ENCODE measurements at places on chromosomes 2 and 18. TPM values are rescaled to one million over a fixed set of nuclear protein-coding genes. Genes with fewer than 3 reads are reported as not detected.

Gene CLEC4F
- not detected for total RNA-seq

GRCh38 chr2:160510617-160511016, 17.0 kb upstream of the RBMS1 start:
- no peak for DNase-seq

GRCh38 chr2:32825291-32825712, 121.5 kb upstream of the LTBP1 start:
- peak; percentile 13 for DNase-seq

GRCh38 chr2:229249536-229249935, 21.6 kb downstream of the PID1 start:
- no peak for DNase-seq

DNA sequence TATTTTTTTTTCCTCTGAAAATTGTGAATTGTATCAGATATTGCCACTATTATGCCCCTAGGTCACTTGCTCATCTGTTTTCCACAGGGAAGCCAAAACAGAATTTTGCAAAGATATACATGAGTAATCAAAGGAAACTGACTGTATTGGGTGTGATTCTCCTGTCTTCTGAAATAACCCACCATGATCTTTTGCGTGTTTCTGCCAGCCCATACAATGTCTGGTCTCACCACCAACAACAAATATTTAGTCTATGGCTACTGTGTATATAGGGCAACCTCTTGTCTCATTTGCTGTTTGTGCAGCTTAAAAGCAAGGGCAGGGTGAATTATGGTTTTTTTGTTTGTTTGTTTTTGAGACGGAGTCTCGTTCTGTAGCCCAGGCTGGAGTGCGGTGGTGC, 26.5 kb downstream of the EPAS1 start:
- DNase-seq, result no peak

Gene UGT1A3
- total RNA-seq, result not detected

- DNase-seq, result no peak
These were observed 135.2 kb downstream of the RTN4 start for GRCh38 chr2:54915101-54915500.

DNA sequence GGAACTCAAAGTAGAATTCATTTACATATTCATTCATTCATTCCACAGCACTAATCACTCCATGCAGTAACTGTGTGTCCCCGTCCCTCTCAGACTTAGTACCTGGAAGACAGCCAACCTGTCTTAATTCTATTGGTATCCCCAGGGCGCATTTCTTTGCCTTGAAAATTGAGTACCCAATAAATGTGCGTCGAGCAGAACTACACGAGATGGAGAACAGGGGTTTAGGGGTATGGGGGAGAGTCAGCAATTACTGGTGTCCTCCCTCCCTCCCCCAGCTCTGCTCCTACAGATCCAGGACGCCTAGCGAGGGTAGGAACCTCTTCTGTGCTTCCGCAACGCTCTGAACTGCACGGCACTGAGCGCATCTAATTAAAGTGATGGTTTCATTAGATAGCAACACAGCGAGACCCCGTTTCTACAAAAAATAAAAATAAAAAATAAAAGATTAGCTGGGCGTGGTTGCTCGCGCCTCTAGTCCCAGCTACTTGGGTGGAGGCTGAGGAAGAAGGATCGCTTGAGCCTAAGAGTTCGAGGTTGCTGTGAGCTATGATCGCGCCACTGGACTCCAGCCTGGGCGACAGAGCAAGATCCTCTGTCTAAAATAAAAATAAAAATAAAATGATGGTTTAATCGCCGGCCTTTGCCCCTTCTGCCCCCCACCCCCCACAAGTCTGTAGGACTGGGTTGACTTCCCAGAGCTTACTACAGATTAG, 614 bp upstream of the FKBP1B start:
- DNase-seq, result no peak

GRCh38 chr2:192828947-192829346, 634.2 kb upstream of the TMEFF2 start:
- no peak for DNase-seq

Gene VWA3B
- not detected for total RNA-seq

Gene SLC14A1
- 1.6 TPM for total RNA-seq

Gene FSHR
- total RNA-seq, result not detected

Gene RAB17
- total RNA-seq, result 4.1 TPM

- no peak for DNase-seq
These were observed 27.1 kb upstream of the BARD1 start for GRCh38 chr2:214836568-214836967.

GRCh38 chr2:215614296-215614695, 178.4 kb upstream of the FN1 start:
- no peak for DNase-seq

Gene FOXD4L1
- total RNA-seq, result not detected

Gene CCDC141
- total RNA-seq, result 0.31 TPM

Gene FAM110C
- total RNA-seq, result not detected

- DNase-seq, result no peak
These were observed 1230.7 kb upstream of the ZEB2 start for GRCh38 chr2:145750612-145751011.

- no peak for DNase-seq
These were observed 91.4 kb downstream of the GALNT1 start for GRCh38 chr18:35672897-35673296.

Gene KCMF1
- total RNA-seq, result 118 TPM

- no peak for DNase-seq
These were observed 160.4 kb downstream of the EXOC6B start for GRCh38 chr2:72665448-72665847.

GRCh38 chr2:96329456-96329855, 4.3 kb downstream of the ITPRIPL1 start:
- peak; percentile 70 for DNase-seq

Gene SKA1
- 21.8 TPM for total RNA-seq

- DNase-seq, result no peak
These were observed 57.2 kb downstream of the HS6ST1 start for GRCh38 chr2:128261245-128262128.

DNA sequence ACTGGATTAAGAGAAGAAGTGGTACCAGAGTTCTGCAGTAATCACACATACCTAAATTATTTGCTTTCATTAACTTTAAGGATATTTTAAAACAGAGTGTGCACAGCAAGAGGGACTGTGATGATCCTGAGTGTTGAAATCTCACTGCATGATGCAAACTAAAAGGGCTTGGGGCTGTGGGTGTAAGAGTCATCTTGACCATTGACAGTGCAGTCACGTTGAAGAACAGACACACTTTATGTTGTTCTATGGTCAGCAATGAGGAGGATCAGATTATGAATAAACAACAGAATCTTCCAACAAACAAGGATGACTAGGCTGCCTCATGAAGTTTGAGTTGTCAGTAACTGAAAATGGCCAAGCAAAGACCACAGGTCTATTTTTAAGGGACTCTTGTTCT, 87.2 kb upstream of the GALNT5 start:
- no peak for DNase-seq

DNA sequence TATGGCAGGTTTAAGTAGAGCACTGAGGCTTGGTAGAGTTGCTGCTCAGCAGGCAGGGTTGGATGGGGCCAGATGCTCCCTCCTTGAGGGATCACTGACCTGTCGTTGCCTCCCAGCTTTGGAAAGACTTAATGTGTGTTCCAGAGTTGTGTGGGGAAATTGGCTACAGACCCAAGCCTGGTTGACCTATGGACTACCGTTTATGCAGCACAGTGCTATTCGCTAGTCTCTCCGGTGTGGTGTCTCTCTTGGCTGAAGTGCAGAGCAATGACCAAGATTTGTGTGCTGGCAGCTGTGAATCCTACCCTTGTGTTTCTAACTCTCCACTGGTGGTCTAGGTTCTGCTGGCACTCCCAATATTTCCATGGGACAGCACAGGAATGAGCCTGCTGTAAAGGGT, 29.8 kb upstream of the SLC4A10 start:
- DNase-seq, result no peak

DNA sequence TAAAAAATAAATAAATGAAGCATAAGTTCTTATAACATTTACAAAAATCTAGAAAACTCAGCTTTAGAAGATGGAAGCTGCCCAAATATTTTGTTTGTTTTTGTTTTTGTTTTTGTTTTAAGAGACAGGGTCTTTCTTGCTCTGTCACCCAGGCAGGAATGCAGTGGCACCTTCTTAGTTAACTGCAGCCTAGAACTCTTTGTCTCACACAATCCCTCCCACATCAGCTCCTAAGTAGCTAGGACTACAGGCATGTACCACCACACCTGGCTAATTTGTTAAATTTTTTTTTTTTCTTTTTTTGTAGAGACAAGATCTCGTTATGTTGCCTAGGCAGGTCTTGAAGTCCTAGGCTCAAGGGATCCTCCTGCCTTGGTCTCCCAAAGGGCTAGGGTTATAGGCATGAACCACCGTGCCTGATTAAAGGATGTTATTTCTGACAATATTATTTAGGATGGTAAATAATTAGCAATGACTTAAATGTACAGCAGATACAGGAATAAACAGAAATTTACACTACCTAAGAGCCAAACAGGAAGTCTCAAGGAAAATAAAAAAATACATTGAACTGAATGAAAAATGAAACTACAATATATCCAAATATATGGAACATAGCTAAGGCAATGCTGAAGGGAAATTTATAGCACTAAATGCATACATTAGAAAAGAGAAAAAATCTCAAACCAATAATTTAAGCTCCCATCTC, 17.2 kb downstream of the SESTD1 start:
- no peak for DNase-seq

Gene ZNF804A
- total RNA-seq, result 2.8 TPM

All from A172 (cell line).